HEK293T (cell line): ENCODE measurements at places on chromosomes 12 and 14.
A peak's percentile ranks its signal among the peaks of the same experiment; 100 is the strongest.

DNA sequence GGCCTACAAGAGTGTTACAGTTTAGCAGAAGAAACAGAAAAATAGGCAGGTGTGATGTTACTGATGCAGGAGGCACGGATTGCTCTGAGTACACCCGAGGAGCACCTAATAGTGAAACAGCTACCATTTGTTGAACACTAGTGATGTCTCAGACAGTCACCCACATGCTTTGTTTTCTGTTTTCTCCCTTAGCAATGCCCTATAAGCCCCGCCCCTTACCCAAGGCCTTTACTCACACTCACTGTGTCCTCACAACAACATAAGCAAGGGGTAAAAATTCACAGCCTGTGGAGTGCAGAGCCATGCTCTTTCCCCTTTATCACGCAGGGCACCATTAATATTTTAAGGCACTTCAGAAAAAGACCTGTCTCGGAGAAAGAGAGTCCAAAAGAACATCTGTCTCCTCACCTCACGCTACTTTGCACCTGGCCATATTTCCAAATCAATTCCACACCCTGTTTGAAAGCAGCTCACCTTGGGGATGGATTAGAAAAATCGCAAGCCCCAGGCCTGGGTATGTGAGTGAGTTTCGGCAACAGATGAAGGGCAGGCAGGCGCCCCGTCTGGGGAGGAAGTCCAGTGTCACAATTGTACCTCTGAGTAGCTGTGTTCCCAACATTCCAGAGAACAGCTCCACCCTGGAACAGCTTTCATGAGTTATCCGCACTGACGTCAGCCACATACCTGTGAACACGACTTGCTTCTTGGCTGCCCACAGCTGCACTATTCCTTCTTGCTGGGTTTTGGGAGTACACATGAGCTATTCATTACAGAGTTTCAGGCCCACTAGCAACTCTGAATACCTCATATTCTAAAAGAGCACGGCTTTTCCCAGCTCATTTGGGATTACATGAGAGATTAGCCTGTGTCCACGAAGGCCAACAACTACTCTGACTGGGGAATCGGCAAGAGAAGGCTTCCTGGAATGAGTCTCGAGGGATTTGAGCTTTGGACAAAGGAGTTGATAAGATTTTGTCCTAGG, 26.0 kb downstream of the MAPK1IP1L start:
- DNase-seq = no peak

GRCh38 chr12:3976351-3976938, 103.2 kb upstream of the PARP11 start:
- no peak for DNase-seq

DNA sequence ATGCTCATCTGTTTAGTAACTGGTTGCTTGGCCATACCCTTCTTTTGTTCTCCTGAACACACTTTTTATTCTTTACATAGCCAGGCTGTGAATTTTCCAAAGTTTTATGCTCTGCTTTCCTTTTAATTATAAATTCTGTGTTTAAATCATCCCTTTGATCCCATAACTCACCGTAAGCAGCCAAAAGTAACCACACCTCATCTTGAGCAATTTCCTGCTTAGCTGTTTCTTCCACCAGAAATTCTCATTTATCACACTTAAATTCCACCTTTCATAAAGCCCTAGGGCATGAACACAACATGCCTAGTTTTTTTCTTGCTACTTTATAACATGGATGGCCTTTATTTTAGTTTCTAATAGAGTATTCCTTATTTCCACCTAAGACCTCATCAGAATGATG, 510.7 kb downstream of the C12orf50 start:
- DNase-seq = no peak

- DNase-seq = no peak
Observed at GRCh38 chr12:82968631-82969367, 282.1 kb downstream of the TMTC2 start.

- peak; percentile 41 for DNase-seq
Observed at GRCh38 chr14:89767861-89768268, 186.7 kb downstream of the EFCAB11 start.

DNA sequence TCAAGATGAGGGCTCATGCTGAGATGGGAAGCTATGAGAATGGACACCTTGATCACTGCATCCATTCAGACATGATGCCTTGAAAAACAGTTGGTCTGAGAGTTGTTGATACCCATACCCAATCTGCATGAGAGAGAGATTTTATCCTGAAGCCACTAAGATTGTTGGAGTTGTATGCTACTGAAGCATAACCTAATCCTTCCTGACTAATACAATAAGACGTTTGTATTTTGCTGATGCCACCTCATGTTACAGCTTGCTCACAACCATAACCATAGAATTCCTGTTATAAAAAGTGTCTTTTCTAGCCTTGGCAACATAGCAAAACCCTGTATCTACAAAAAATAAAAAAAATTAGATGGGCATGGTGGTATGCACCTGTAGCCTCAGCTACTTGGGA, 12.7 kb upstream of the SERPINA1 start:
- no peak for DNase-seq

DNA sequence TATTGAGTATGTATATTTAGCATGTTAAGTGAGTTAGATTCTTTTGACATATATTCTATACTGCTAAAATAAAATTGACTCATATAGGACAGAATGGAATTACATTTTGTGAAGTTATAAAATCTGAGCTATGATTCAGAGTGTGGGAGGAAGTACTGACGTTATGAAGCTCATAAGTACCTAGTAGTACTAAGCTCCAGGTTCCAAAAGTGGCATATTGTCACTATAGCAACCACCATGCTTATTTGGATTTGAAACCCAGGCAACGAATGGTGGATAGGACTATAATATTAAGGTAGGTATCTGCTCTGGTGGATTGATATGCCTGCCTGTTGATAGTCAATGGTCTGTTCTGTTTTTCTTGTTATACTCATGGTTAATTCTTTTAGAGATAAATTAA, 2.2 kb upstream of the FBXO33 start:
- no peak for DNase-seq

GRCh38 chr14:54487771-54488170, 1.0 kb downstream of the GMFB start:
- peak; percentile 43 for DNase-seq

DNA sequence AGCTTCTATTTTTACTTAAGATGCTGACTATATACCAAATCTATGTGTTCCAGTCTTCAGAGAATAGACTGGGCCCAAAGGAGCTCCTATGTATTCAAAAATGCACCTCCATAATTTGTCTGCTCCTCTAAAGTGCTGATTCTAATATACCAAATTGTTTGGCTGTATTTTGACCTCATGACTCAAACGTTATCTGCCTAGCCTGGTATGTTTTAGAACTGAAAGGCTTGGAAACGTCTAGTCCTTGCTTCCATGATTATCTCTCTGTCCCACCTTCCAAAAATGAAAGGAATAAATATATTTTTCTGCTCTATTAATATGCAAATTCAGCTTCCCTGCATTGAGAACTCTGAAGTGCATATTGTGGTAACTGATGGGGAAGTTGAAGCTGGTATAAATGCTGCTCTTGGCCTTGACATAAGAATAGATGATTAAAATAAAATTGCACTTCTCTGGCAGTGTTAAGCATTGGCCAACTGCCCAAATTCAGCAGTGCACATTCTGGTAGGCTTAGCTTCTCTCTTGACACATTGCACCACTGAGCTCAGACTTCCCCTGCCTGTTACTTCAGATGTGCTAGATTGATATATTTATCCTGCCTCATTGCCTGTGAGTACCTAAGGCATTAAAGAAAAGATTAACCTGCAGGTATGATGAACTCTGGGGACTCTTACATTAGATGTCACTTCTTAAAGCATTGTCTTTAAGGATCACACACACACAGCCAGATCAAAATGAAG, 882.3 kb downstream of the RPS29 start:
- no peak for DNase-seq

DNA sequence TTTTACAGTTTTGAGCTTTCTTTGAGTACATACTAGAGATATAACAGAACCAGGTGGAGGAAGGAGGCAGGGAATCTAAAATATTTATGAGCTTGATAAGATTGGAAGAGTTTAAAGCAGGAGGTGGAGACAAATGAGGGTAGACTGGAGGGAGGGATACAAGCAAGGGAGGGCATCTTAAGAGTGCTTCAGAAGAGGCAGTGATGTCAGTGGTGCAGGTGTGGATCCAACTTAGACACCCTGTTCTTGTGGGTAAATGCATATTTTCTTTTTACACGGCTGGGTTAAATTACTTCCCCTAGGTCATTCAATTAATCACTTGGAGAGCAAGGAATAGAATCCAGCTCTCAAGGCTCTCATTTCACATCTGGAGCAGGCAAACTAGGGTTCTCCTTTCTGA, 146.1 kb upstream of the LRIG3 start:
- DNase-seq = no peak

- DNase-seq = no peak
Observed at GRCh38 chr12:22116376-22116775, 70.4 kb downstream of the CMAS start.

GRCh38 chr14:68691031-68691791, 101.7 kb downstream of the ZFP36L1 start:
- DNase-seq = no peak

DNA sequence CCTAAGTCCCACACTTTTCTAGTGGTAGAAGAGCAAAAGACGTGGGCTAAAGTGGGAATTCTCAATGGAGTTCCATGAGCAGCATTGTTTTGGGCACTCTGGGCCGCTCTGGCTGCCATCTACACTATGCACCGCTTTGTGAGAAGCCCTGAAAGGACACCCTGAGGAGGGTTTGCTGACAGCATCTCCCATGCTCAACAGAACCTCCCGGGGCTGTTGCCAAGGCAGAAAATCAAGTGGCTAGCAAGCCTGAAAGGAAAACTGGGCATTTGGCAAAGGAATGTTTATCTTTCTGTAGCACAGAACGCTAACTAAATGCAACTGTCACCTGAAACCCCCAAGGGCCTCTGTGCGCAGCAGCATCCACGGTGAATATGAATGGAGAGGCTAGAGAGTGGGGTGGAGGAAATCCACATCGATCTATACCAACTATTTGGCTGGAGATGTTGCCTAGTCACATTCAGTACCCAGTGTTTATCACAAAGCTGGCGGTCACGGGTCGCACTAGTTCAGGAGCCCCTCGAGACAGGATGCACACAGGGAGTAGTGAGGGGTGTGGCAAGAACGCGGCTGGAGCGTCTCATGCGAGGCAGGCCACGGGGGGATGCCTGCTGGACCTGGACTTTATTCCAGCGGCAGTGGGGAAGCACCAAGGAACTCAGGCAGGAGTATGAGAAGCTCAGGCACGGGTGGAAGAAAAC, 14.2 kb downstream of the APPL2 start:
- DNase-seq = no peak

- DNase-seq = peak; percentile 49
Observed at GRCh38 chr14:93023039-93023438, 92.7 kb downstream of the ITPK1 start.

DNA sequence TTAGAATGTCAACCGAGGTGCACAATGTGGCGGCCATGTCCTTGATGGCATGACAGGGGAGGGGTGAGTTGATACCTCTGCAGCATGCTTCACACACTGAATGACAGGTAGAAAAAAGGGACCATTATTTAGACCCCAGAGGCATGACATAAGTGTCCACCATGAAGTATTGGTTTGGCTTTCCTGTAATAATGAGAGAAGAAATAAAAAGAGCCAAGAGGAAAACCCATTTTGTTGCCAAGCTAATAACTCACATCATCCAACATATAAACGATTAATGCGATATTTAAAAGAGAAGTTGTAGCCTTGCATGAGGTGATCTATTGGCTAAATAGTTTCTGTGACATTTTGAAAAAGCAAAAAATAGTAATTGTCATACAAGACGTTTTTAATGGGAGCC, 343.4 kb downstream of the LRIG3 start:
- no peak for DNase-seq

DNA sequence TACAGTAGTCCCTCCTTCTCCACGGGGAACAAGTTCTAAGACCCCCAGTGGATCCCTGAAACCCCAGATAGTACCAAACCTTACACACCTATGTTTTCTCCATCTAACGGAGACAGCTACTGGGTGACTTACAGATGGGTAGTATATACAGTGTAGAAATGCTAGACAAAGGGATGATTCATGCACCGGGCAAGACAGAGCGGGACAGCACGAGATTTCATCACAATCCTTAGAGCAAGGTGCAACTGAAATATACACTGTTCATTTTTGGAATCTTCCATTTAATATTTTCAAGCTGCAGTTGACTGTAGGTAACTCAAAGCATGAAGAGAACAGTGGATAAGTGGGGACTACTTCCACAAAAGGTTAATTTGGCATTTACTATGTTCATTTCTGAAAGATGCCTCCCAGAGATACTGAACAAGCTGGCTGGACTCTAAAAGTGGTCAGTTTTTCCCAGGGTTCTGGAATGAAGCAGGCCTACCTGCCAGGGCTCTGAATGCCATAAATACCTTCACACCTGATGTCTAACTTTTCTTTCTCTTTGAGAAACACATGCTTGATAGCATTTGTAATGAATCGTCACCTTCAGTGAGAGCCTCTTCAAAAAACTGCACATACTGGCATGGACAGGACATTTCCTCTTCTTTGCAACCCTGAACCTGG, 127.7 kb upstream of the FOXN3 start:
- no peak for DNase-seq

DNA sequence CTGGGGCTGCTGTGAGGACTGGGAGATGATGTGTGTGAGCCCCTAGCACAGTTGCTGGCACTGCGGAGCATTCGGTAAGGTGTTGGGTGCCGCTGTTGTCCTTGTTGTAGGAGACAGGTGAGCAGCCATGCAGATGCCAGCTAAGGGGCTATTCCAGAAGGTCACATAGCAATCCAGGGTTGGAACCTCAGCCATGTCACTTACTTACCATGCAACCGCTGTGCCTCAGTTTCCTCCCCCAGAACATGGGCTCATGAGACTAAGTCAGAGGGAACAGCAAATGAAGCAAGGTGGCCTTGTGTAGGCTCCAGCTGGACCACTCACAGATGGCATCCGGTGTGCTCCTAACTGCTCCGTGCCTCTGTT, 13.2 kb downstream of the DTX1 start:
- no peak for DNase-seq

DNA sequence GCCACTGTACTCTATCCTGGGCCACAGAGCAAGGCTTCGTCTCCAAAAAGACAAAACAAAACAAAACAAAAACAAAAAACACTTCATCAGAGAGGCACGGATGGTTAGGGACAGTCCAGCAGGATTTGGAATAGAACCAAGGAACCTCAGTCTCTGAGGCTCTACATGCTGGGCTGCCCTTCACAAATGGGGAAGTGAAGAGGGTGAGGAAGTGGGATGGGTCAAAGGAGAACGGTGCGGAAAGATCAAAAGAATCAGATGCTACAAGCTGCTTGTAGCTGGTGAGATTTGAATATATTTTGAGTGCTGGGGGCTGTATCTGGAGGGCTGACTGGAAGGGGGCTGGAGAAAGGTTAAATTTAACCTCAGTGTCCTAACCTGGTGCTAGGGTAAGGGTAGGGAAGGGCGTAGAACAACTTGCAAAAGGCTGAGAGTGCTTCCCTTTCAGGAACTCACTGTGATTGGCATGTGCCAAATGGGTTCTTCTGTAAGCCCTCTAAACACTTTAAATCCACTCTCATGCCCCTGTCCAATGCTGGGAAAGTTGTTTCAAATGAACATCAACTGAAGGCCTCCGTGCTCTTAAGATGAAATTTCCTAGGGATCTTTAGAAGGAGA, 4.6 kb downstream of the FOXJ2 start:
- no peak for DNase-seq

GRCh38 chr14:105986894-105987284, 460.5 kb downstream of the TMEM121 start:
- DNase-seq = no peak

- DNase-seq = no peak
Observed at GRCh38 chr12:46609674-46610073, 216.1 kb downstream of the SLC38A4 start.

GRCh38 chr12:57462912-57463253, 3.3 kb downstream of the GLI1 start:
- no peak for DNase-seq
